Suppressor macrophage (primary cell): ENCODE measurements at places on chromosomes 2 and 18.

GRCh38 chr18:8928847-8929780, 173.4 kb upstream of the NDUFV2 start:
- peak; percentile 52 for DNase-seq

GRCh38 chr2:102717308-102718018, 44.4 kb upstream of the TMEM182 start:
- DNase-seq = no peak

GRCh38 chr2:140506606-140507005, 1624.2 kb downstream of the LRP1B start:
- DNase-seq = no peak

GRCh38 chr18:77177009-77177408, 44.4 kb upstream of the MBP start:
- DNase-seq = no peak

- no peak for DNase-seq
Observed at GRCh38 chr2:150097901-150098531, 389.5 kb downstream of the RND3 start.
